ENCODE measurements at places on chromosomes 5 and 9. TPM values are rescaled to one million over a fixed set of nuclear protein-coding genes. Genes with fewer than 3 reads are reported as not detected.

- DNase-seq = no peak
- H3K27me3 ChIP-seq = no peaks in the 10 kb centered on the region
- H3K4me1 ChIP-seq = no peaks in the 10 kb centered on the region
- H3K27ac ChIP-seq = no peak overlapping the region
- H3K36me3 ChIP-seq = no peaks in the 10 kb centered on the region
Observed at GRCh38 chr5:79124607-79125006, 13.0 kb downstream of the BHMT start.

DNA sequence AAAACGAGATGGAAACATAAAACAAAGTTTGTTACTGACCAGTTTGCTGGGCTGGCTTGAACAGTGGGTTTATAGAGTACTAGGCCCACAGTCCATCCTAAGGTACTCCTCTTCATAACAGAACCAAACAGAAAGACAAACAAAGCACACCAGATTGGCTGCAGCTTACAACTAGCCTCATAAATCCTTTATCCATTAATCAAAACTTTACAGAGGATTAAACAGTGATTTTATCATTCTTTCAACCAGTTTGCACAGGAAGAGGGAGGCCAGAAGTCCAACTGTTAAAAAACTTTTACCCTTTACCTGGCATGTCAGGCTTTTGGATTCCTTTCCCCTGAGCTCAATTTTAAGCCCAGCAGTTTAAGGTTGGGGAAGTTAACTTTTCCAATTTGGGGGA, 1467.6 kb downstream of the MAT2B start:
- H3K27me3 ChIP-seq = no peaks in the 10 kb centered on the region
- H3K27ac ChIP-seq = no peak overlapping the region
- DNase-seq = no peak

GRCh38 chr5:52963636-52964035, 25.5 kb upstream of the ITGA2 start:
- no peak overlapping the region for H3K4me3 ChIP-seq
- H3K4me1 ChIP-seq = no peaks in the 10 kb centered on the region
- H3K27ac ChIP-seq = no peak overlapping the region
- H3K27me3 ChIP-seq = no peaks in the 10 kb centered on the region
- H3K36me3 ChIP-seq = no peaks in the 10 kb centered on the region
- no peak for DNase-seq

GRCh38 chr9:76441551-76442322, 17.2 kb upstream of the GCNT1 start:
- H3K27me3 ChIP-seq = no peaks in the 10 kb centered on the region
- no peak overlapping the region for H3K27ac ChIP-seq
- H3K4me1 ChIP-seq = no peaks in the 10 kb centered on the region
- no peak overlapping the region for H3K4me3 ChIP-seq
- peaks cover 2% of the 10 kb centered on the region for H3K36me3 ChIP-seq

DNA sequence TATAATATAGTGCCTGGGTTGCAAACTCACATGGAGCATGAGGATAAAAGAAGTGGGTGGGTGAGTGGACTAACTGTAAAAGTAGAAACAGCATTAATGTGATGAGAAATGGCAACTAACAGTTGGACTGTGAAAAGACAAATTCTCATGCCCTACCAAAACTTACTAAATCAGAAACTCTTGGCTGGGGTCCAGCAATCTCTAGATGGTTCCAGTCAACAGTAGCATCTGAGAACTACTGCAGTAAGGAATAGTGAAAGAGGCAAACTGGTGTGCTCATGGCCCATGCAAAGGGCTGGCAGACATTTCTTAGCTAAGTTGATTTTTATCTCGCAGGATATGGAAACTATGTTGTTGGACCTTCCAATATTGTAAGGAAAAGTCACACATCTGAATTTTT, 150.3 kb downstream of the PIK3R1 start:
- no peak for DNase-seq
- H3K4me1 ChIP-seq = no peaks in the 10 kb centered on the region
- H3K4me3 ChIP-seq = no peak overlapping the region
- no peak overlapping the region for H3K27ac ChIP-seq
- no peaks in the 10 kb centered on the region for H3K36me3 ChIP-seq

DNA sequence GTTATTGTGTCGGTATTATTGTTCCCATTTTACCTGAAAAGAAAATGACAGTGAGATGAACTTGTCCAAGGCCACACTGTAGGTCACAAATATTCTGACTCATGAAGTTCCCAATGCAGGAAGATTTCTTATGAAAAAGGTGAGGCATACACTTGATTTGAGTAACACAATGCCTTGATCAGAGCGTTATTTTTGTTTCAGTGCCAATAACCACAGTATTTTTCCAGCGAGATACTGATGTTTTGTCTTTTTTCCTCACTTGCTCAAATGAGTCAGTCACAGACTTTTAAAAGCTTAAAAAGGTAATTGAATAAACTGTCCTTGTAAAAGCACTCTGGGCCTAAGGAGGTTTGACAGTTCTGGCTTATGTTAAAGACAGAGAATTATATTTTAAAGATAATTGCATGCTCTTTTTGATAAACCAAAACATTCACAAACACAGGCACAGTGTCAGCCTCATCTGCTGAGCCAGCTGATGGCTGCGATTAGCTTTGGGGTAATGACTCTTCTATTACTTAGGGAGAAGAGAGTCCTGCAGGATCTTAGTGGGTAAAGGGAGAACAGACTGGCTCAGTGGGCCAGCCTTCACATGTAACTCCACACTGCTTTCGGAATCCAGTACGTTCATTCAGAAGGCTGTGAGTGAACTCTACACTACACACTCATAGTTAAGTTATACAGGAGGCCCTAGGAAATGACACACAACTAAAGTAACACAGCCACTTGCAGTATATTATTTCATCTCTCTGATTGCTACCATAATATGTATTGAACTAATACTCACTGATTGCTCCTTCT, 165.5 kb upstream of the CD180 start:
- H3K36me3 ChIP-seq = no peaks in the 10 kb centered on the region
- H3K4me1 ChIP-seq = no peaks in the 10 kb centered on the region
- no peak overlapping the region for H3K4me3 ChIP-seq
- no peak overlapping the region for H3K27ac ChIP-seq
- DNase-seq = no peak

DNA sequence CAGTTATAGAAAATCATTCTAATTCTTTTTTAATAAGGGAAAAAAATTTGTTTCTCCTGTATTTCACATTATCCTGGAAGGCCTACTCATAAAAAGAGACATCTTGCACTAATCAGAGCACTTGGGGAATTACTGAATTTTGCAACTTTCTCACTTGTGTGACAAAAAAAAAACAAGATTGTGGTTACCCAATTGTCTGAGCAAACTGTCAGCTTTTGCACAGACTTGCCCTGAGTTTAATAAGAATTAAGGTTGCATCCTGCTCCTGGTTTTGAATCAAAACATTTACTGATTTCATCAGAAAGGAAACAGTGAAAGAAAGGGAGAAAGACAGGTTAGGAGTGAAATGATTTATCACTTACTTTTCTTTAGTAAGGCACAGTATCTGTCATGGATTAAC, 10.6 kb upstream of the SH3RF2 start:
- no peak overlapping the region for H3K4me3 ChIP-seq
- no peaks in the 10 kb centered on the region for H3K4me1 ChIP-seq
- no peaks in the 10 kb centered on the region for H3K27me3 ChIP-seq
- no peak for DNase-seq

- H3K4me3 ChIP-seq = no peak overlapping the region
- H3K27ac ChIP-seq = no peak overlapping the region
- H3K36me3 ChIP-seq = no peaks in the 10 kb centered on the region
- H3K4me1 ChIP-seq = no peaks in the 10 kb centered on the region
- no peaks in the 10 kb centered on the region for H3K27me3 ChIP-seq
Observed at GRCh38 chr5:16565118-16565517, 51.7 kb downstream of the RETREG1 start.

- no peak overlapping the region for H3K27ac ChIP-seq
- DNase-seq = no peak
- no peaks in the 10 kb centered on the region for H3K4me1 ChIP-seq
- H3K4me3 ChIP-seq = no peak overlapping the region
- H3K27me3 ChIP-seq = no peaks in the 10 kb centered on the region
- H3K36me3 ChIP-seq = peaks cover 56% of the 10 kb centered on the region
Observed at GRCh38 chr5:172385707-172386106, 68.6 kb downstream of the SH3PXD2B start.

GRCh38 chr5:172821340-172821985, 12.6 kb upstream of the ERGIC1 start:
- H3K27ac ChIP-seq = no peak overlapping the region
- H3K36me3 ChIP-seq = peaks cover 14% of the 10 kb centered on the region

Gene FPGS
- total RNA-seq = 68.4 TPM

Gene IRX1
- total RNA-seq = 3.6 TPM

Gene PPP1R26
- 38.0 TPM for total RNA-seq

Gene IFNA2
- total RNA-seq = not detected

Gene ENTREP1
- total RNA-seq = 21.3 TPM
